Skeletal muscle cell (primary cell): ENCODE measurements at places on chromosomes 5 and 9.

DNA sequence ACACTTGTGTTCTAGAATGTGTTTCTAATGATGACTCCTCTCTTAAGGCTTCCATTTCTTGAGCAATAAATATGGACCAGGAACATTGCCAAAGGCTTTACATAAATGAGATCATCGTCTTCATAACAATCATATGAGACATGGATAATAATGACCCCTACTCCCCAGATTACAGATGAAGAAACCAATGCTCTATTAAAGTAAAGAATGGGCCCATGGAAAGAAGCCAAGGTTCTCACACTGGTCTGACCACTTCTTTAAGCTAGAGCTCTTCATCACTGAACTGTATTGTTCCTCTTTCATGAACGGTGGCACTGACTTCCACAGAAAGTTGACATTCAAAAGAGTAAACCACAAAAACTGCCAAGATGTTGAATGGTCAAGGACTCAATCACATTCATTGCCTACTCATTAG, 65.3 kb downstream of the MARCHF3 start:
- peak; percentile 89 for DNase-seq

DNA sequence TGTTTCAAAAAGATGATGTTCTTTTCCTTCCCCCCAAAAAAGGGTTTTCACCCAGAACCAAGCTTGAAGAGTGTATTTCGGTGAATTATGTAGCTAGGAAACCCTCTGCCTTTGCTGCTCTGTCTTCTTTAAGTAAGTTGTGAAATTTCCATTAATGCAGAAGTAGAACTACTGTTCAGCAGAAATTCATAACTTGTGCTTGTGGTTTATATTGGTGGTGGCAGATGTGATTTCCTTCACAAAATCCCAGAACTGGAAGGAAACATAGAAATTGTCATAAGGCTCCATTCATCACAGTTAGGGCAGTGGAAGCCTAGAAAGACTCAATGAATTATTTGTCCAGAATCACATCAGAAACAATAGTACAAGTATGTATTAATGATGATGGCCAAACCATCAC, 42.1 kb upstream of the DAB2 start:
- DNase-seq: no peak

DNA sequence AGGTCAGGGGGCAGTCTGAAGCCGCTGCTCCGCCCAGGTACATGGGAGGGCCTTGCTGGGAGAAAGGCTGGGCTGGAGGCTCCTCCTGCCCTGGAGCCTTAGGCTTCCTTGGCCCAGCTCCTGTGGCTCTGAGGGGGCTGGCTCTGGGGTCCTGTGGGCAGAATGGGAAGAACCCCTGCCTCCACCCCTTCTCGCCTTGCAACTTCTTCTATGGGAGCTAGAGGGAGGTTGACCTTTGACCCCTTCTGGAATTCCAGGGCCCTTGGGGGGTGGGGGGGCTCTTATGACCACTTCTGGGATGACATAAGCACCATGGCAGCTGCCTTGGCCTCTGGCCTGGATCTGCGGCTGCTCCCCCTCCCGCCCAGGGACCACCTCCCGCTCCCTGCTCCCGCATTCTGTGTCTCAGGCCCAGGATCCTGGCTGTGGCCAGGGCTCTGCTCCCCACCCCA, 32.2 kb downstream of the IER5L start:
- DNase-seq: peak; percentile 96

GRCh38 chr5:8306288-8306896, 437.4 kb downstream of the MTRR start:
- DNase-seq: no peak

DNA sequence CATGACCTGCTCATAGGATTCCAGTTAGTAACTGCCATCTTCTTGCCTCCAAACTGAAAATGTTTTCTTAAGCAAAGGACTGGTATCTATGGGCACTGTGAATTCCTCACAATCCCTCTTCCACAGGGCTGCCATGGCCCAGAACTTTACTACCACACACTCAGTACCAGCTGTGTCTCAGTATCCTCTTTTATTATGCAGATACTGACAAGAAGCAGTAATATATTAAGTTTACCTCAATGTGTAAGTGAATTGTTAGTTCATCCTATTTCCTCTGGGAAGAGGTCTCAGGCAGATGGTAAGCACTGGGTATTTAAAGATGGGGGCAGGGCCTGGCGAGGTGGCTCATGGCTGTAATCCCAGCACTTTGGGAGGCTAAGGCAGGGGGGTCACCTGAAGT, 320.8 kb upstream of the RFX3 start:
- DNase-seq: no peak

GRCh38 chr5:22779499-22779898, 73.6 kb downstream of the CDH12 start:
- no peak for DNase-seq
